Chondrocyte (in vitro differentiated cells): ENCODE measurements at places on chromosomes 3 and 15.

DNA sequence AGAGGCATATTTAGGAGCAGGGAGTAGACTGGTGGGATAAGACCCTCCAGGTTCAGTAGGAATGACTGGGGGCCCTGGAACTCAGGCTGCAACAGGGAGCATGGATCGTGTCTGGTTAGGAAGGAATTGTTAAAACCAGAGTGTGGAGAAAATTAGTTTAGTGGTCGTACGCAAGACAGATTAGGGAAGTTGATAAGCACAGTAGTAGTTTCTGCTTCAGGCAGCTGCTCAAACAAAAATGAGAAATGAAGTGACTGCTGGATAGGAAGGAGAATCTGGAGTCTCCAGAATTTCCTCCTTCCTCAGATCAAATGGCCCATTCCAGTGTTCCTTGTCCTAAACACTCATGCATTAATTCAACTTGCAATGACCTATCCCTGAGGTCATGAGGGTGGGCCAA, 11.2 kb downstream of the MYD88 start:
- H3K4me3 ChIP-seq: no peak overlapping the region
- H3K36me3 ChIP-seq: peaks cover 2% of the 10 kb centered on the region
- no peak for DNase-seq
- H3K27ac ChIP-seq: no peak overlapping the region

GRCh38 chr3:112128843-112129727, 4.0 kb downstream of the GCSAM start:
- H3K27ac ChIP-seq: no peak overlapping the region
- H3K4me1 ChIP-seq: peaks cover 7% of the 10 kb centered on the region
- no peak overlapping the region for H3K4me3 ChIP-seq
- no peaks in the 10 kb centered on the region for H3K36me3 ChIP-seq
- DNase-seq: no peak
- no peaks in the 10 kb centered on the region for H3K27me3 ChIP-seq

DNA sequence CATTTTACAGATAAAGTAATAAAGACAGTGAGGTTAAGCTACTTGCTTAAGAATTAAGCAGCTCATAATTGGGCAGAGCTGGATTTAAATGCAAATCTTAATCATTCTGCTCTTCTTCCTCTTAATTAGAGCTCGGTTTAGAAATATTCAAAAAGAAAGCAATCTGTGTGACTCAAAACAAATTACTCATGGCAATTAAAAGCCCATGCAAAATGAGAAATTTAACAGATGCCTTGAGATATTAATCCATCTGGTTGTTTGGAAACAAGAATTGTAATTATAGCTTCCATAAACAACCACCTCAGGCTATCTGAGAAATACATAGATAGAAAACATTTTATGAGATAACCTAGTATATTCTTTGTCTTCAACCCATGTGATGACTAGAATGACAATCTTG, 44.2 kb upstream of the DCBLD2 start:
- H3K27me3 ChIP-seq: no peaks in the 10 kb centered on the region
- peaks cover 5% of the 10 kb centered on the region for H3K36me3 ChIP-seq
- no peak overlapping the region for H3K27ac ChIP-seq
- DNase-seq: no peak
- H3K4me3 ChIP-seq: no peak overlapping the region

DNA sequence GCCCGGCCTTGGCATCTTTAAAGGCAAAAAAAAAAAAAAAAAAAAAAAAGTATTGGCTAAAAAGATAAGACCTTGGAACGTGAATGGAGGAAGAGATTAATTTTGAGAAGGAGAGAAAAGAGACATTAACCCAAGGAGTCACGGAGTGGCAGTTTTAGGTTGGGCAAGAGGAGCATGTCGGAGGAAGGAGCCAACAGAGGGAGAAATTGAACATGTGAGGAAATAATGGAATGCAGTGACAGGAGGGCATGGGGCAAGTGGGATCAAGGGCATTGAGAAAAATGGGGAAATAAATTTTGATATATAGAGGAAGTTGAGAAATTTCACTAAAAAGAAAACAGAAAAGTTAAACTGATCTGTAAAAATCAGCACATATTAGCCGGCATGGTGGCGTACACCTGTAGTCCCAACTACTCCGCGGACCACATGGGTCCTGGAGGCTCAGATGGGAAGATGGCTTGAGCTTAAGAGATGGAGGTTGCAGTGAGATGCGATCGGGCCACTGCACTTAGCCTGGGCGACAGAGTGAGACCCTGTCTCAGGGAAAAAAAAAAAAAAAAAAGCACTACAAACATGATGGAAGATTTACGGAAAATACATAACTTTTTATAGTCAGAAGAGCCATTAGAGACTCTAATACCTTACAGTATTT, 1.2 kb downstream of the HAUS2 start:
- H3K27ac ChIP-seq: peak overlapping the region; percentile 8
- no peaks in the 10 kb centered on the region for H3K27me3 ChIP-seq
- peaks cover 7% of the 10 kb centered on the region for H3K36me3 ChIP-seq
- H3K4me3 ChIP-seq: peak overlapping the region; percentile 94
- peaks cover 40% of the 10 kb centered on the region for H3K4me1 ChIP-seq
- DNase-seq: no peak

DNA sequence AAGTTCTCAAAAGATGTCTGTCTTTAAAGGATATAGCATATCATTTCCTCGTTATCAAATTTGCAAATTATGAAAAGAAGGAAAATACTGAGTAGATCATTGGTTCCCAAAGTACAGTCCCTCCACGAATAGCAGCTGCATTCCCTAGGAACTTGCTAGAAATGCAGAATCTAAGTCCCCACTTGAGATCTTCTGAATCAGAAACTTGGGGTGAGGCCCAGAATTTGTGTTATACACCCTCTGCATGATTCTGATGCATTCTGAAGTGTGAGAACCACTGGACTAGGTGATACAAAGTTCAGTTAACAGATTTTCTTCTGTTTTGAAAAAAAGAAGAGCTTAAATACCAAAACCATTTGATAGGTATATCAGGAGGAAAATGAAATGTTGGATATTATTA, 77.1 kb downstream of the SLC25A26 start:
- peak overlapping the region; percentile 49 for H3K27ac ChIP-seq
- H3K4me3 ChIP-seq: no peak overlapping the region
- DNase-seq: no peak
- H3K27me3 ChIP-seq: no peaks in the 10 kb centered on the region
- peaks cover 23% of the 10 kb centered on the region for H3K4me1 ChIP-seq
- no peaks in the 10 kb centered on the region for H3K36me3 ChIP-seq

DNA sequence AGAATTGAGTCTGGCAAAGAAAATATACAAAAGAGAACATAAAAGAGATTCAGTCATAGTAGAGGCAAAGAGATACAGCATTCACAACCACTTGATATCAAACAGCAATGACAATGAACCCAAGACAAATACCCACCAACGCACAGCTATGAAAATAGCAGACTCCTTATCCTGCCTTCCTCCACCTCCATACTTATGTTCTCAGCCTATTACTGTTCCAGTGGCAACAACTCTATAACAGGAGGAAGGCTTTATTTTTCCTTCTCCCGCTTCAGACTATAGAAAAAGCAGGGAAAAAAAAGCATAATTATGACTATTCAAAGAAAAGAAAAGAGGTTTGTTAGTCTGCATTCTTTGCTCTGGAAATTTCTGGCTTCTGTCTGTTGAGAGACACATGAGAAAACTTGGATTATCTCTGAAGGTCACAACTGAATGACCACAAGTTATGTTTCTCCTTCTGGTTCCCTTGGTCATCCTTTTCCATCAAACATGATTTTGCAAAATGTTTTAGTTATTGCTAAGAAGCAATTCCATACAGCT, 81.2 kb upstream of the PLXND1 start:
- no peak overlapping the region for H3K4me3 ChIP-seq
- H3K36me3 ChIP-seq: no peaks in the 10 kb centered on the region
- peak overlapping the region; percentile 68 for H3K27ac ChIP-seq
- no peak for DNase-seq
- no peaks in the 10 kb centered on the region for H3K27me3 ChIP-seq

GRCh38 chr3:28907616-28908015, 373.3 kb upstream of the RBMS3 start:
- H3K36me3 ChIP-seq: no peaks in the 10 kb centered on the region
- no peak for DNase-seq
- H3K27ac ChIP-seq: no peak overlapping the region
- no peak overlapping the region for H3K4me3 ChIP-seq

DNA sequence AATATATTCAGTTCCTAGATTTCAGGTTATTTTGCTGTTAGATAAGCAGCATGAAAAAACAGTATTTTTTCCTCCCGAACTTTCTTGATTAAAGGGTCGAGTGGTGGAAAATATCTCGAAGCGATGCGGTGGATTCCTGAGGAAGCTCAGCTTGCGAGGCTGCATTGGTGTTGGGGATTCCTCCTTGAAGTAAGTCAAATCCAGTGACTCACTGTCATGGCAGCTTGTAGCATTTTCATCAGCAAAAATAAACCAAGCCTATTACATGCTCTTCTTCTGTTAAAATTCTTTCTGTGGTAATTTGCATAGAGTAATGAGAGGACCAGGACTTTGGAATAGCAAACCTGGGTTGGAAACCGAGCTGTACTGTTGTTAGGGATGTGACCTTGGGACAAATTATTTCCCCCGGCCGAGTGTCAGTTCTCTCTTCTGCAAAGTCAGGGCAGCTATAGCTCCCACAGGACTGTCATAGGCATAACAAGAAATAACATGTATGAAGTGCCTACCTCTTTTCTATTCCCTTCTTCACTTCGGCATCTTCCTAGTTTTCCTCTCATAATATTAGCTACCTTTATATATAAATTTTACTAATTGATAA, 75.6 kb downstream of the UBP1 start:
- peaks cover 17% of the 10 kb centered on the region for H3K4me1 ChIP-seq
- no peaks in the 10 kb centered on the region for H3K27me3 ChIP-seq
- no peak overlapping the region for H3K4me3 ChIP-seq
- peak overlapping the region; percentile 55 for H3K27ac ChIP-seq

GRCh38 chr15:62809115-62809967, 233.2 kb upstream of the TPM1 start:
- peaks cover 11% of the 10 kb centered on the region for H3K36me3 ChIP-seq
- H3K4me3 ChIP-seq: no peak overlapping the region
- H3K27ac ChIP-seq: no peak overlapping the region

DNA sequence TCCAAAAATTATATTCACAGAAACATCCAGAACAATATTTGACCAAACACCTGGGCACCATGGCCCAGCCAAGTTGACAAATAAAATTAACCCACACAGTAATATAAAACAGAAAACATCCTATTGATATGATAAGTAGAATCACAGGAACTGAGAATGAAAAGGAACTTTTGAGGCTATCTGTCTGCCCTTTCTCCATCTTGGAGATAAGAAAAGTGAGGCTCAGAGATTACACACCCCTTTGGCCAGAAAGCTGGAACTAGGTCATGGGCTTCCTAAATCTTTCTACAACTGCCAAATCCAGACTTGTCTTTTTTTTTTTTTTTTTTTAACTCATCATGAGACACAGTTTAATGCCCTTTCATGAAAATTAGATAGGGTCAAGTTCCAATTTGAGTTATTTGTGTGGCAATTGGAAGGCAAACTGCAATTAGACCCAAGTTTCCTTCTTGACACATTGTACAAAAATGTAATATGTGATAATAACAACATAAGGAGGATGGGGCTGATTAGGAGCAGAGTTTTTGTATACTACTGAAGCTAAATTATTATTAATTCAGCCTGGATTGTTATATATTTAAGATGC, 137.2 kb downstream of the RPL22L1 start:
- H3K36me3 ChIP-seq: no peaks in the 10 kb centered on the region
- H3K27me3 ChIP-seq: no peaks in the 10 kb centered on the region
- peaks cover 6% of the 10 kb centered on the region for H3K4me1 ChIP-seq
- no peak overlapping the region for H3K4me3 ChIP-seq
- no peak overlapping the region for H3K27ac ChIP-seq
- no peak for DNase-seq

DNA sequence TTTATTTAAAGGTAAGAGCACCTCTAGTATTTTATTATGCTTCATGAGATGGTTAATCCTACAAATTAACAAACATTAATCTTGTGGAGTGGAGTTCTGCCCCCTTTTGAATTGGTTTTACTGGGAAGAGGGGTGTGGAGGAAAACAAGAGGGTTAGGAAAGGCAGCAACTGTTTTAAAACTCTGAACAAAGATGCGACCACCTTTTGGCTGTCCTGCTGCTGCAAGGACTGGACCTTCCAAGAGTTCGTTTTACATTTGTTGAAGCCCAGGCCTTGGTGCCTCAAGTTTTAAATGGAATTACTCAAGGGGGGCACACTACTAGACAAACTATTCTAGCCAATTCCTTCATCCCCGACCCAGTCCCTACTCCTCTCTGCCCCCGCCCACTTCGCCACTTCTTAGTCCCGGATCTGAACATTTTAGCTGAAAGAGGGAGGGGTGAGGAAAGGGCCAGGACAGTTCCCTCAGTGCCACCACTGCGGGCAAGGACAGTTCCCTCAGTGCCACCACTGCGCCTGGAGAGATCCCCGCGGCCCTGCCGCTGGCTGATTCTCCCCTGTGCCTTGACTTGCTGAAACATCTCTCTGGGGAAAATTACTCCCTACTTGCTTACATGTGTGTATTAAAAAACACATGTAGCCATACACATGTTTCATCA, 11.2 kb downstream of the SOX2 start:
- H3K4me1 ChIP-seq: peaks cover 29% of the 10 kb centered on the region
- H3K4me3 ChIP-seq: no peak overlapping the region
- no peak for DNase-seq
- H3K27ac ChIP-seq: no peak overlapping the region
- H3K27me3 ChIP-seq: peaks cover 86% of the 10 kb centered on the region

DNA sequence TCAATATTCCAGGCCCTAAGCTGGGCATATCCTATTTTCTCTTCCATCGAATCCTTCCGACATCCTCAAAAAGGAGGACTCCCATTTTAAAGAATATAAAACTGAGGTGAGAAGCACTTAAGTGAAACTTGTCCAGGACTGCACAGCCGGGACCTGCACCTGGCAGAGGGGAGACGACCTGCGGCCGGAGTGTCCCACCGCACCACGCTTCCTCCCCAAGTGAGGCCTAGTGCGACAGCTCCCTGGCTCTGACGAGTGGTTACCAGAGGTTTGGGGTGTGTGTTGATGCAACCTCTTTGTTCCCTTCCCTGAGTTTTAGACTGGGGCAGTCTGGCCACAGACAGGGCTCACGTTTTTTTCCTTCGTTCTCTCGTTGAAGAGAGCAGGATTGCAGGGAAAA, 24.9 kb upstream of the ATP2B2 start:
- no peak overlapping the region for H3K27ac ChIP-seq
- H3K27me3 ChIP-seq: peaks cover 63% of the 10 kb centered on the region
- H3K4me1 ChIP-seq: no peaks in the 10 kb centered on the region
- no peaks in the 10 kb centered on the region for H3K36me3 ChIP-seq

DNA sequence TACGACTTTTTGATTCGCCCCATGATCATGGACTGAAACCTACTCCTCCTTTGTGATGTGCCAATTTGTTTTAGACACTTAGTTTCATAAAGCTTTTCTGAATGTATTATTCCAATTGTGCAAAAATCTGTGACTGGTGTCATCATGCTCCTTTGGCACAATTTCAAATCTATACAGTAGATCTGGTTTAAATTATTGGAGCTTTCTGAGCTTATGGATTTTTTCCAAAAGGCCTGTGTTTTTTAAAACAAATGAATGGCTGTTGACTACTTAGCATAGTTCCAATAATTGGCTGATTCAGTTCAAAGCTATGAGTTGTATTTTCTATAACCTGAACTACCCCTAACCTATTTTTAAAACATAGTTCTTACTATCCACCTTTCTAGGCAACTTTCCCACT, 282.7 kb downstream of the CNTN3 start:
- peaks cover 1% of the 10 kb centered on the region for H3K36me3 ChIP-seq
- no peak for DNase-seq
- H3K4me3 ChIP-seq: no peak overlapping the region
- H3K27ac ChIP-seq: no peak overlapping the region
- no peaks in the 10 kb centered on the region for H3K4me1 ChIP-seq

- H3K27ac ChIP-seq: no peak overlapping the region
- no peak overlapping the region for H3K4me3 ChIP-seq
- peaks cover 4% of the 10 kb centered on the region for H3K36me3 ChIP-seq
- peaks cover 54% of the 10 kb centered on the region for H3K27me3 ChIP-seq
- peaks cover 30% of the 10 kb centered on the region for H3K4me1 ChIP-seq
Observed at GRCh38 chr3:193984876-193985275, 151.1 kb upstream of the HES1 start.
